Epithelial cell of proximal tubule (primary cell): ENCODE measurements at places on chromosomes 4 and X. TPM values are rescaled to one million over a fixed set of nuclear protein-coding genes. Genes with fewer than 3 reads are reported as not detected.

GRCh38 chrX:54807524-54808108 lies at the start of gene MAGED2:
TSS of gene MAGED2 (plus strand) at chrX:54807745. CDS start at chrX:54809332, 1,587 bp downstream.
- DNase-seq: no peak

DNA sequence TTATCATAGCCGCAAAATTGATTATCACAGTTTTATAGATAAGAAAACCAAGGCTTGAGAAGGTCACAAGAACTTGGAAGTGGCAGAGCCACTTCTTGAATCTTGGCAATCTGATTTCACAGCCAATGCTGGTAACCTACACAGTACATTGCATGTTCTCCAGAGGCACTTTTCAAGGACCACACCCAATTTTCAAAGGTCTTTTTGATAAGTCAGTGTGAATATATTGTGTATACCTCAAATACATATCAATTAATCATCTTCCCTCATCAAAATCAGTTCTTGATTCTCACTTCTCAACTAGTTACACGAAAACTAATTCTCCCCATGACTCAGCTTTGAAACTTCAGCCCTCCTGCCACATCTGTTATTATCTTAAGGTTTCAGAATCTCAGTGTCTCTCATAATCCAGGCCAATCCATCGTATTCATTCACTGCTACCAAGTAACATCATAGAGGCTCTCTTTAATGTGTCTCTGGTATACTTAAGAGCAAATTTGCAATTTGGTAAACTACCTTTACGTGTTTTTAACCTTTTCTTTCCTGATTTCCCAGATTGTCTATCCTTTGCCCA lies 16.8 kb downstream of the CAMK2D start:
- DNase-seq: no peak

- no peak for DNase-seq
These were observed 411.6 kb upstream of the MAGEB18 start for GRCh38 chrX:25726539-25726938.

DNA sequence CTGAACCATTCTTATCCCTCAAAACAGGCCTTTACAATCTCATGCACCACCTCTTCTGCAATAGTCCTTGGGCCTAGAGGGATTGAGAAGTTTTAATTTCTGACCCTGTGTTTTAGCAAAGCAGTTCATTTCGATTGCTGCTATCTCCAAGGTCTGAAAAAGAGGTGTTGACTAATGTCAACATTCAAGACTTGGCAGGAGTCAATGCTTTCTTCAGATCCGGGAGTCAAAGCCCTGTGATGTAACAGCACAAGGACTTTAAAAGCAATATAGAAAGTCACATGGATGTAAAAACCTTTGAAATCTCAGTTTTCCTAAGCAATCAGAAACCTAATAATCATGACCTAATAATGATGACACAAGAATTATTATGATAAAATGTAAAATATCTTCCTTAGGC lies 133.8 kb downstream of the ADAM29 start:
- no peak for DNase-seq

GRCh38 chr4:184282895-184283654 lies 65.4 kb upstream of the ENPP6 start:
- DNase-seq: no peak

GRCh38 chr4:77367638-77368037 lies 210.6 kb downstream of the CCNG2 start:
- DNase-seq: no peak

GRCh38 chr4:127498366-127498765 lies 134.4 kb upstream of the INTU start:
- no peak for DNase-seq

SOWAHD gene
- total RNA-seq: not detected in 2 replicates
